Amniotic stem cell (primary cell): ENCODE measurements at places on chromosomes 3 and 15.

GRCh38 chr15:72836676-72837330, 53.2 kb upstream of the ADPGK start:
- no peak for DNase-seq

GRCh38 chr3:158847452-158847821, 45.6 kb downstream of the MFSD1 start:
- DNase-seq = no peak

- no peak for DNase-seq
Observed at GRCh38 chr3:158404131-158404718, 166.8 kb upstream of the MLF1 start.

DNA sequence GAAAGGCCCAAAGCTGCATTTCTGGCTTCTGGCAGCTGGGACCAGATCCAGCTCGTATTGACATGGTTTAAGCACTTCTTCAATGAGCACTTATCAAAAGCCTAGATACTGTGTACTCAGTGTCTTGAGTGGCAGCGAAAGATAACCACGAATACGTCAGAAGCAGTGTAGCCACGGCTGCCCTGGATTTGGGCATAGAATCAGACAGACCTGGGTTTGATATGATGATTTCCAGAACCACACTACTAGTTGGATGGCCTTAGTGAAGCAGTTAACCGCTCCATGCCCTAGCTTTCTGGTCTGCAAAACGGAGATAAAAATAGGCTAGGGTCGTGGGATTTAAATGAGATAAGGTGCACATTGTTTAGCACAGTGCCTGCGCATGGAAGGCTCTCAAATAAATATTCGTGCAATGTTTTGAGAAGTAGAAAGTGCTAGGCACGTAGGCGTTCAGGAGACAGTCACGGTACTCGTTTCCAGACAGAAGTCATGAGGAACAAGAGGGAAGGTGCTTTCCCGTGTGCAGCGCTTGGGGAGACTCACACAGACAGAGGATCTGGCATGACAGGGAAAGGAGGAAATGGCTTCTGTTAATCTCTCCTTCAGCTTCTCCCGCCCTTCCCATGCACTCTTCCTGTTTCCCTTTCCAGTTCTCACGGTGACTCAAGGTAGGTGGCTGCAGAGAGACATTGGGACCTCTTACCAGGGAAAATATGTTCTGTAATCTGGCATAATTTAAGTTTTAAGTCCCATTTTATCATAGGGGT, 70.3 kb downstream of the CCNL1 start:
- DNase-seq = no peak

- DNase-seq = no peak
Observed at GRCh38 chr3:175914785-175915184, 1055.7 kb downstream of the NAALADL2 start.

GRCh38 chr15:54776410-54776809, 420.3 kb downstream of the RSL24D1 start:
- DNase-seq = no peak

- no peak for DNase-seq
Observed at GRCh38 chr3:169430707-169431404, 232.7 kb downstream of the MECOM start.
